ENCODE measurements at places on chromosomes 6 and 20.
A peak's percentile ranks its signal among the peaks of the same experiment; 100 is the strongest.

- no peak for DNase-seq
These were observed 12.8 kb downstream of the RNF114 start for GRCh38 chr20:49948809-49949507.

DNA sequence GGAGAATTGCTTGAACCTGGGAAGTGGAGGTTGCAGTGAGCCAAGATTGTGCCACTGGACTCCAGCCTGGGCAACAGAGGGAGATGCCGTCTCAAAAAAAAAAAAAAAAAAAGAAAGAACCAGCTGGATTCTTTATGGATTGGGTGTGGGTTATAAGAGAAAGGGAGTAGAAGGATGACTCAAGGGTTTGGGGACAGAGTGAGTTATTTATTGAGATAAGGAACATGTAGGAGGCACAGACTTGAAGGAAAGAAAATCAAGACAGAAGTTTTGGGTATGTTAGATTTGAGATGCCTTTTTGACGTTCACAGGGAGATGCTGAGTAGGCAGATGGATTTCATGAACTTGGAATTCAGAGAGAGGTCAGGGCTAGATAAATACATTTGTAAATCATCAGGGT lies 47.6 kb downstream of the KIZ start:
- no peak for DNase-seq

GRCh38 chr20:1033751-1034414 lies 31.8 kb upstream of the RSPO4 start:
- no peak for DNase-seq

DNA sequence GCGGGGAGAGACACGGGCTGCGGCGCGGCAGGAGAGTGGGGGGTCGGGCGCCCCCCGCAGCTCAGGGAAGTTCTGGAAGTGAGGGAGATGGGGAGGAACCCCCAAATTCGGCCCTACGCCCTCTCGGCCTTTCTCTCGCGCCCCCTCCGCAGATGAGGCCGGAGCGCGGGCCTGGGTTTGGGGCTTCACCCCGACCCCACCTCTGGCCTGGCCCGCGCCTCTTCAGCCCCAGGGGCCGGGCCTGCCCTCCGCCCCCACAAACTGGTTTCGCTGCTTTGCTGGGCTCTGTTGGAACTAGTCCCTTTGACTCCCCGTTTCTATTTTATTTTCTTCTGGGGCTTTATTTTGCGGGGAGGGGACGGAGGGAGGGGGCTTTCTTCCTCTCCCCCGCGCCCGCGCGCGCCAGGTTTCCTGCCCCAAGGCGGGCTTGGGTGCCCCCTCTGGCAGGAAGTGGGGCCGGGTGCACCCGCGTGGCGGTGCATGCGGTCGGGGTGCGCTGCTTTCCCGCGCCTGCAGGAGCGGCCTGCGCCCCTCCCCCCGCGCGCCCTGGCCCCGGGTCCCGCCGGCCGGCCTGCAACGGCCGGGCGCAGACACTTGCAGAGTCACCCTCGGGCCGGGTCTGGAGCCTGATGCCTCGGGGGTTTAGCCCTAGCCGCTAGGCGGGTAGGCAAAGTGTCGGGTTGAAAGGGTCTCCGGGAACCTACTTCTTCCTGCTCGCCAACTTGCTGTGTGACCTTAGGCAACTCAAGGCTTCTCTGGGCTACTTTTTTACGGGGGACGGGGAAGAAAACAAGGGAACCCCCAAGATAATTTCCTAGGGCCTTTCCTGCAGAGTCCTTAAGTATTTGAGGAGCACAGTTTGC lies 1.3 kb downstream of the HMGA1 start:
- peak; percentile 59 for DNase-seq

DNA sequence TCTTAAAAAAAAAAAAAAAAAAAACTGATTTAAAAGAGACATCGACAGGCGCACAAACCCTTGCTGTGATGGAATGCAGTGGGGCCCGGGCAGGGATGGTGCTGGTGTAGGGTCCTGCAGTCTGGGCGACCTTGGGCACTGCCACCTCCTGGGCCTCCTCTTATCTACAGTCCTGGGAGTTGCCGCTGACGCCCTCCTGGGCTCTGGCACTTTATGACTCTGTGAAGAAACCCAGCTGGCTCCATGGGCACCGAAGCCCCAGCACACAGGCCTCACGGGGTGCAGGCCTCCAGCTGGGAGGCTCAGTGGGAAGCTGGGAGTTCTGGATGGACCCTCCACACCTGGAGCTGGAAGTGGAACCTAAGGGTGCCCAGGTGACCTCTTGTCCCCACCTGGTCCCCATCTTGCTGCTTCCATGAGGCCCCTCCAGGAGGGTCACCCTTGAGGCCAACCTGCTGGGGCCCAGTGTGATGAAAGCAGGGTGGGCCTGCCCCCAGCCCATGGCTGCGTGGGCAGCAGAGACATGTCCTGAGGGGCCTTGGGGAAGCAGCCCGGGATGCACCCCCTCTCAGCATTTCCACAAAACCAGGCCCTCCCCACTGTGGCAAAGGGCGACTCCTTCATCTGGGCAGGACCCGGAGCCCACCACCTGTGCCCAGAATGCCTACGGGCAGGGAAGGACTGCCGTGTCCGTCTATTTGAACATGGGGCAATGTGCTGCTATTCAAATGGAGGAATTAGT lies 104.9 kb downstream of the ASXL1 start:
- no peak for DNase-seq

DNA sequence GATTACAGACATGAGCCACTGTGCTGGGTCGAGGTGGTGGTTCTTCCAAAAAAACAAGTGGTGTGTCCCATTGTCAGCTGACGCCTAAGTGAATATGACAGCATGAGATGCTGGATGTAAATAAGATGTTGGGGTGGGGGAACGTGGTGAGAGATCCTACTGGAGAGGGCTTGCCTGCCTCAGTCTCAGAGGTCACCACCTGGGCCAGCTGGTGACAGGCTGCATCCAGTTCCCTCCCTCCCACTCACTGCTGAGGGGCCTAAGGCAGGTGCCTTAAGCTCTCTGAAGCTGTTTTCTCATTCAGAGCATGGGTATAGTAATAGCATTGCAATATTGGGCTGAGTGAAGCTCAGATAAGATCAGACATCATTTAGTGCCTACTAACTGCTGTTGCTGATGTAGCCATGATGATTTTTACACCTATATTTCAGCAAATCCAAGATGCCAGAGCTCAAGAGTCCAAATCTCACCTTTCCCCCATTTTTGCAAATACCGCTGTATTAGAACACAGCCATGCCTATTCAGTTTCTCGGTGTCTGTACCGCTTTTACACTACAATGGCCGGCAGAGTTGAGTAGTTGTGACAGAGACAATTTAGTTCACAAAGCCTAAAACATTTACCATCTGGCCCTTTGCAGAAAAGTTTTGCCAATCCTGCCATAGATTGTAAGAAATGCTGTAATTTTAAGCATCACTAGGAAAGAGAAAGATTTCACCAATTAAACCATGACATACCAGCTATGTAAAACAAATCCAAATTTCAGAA lies 171.3 kb downstream of the ANKRD60 start:
- no peak for DNase-seq

- DNase-seq = peak; percentile 78
These were observed 65.7 kb upstream of the TOP1 start for GRCh38 chr20:40962733-40963504.

GRCh38 chr20:51826372-51826771 lies 24.1 kb upstream of the SALL4 start:
- no peak for DNase-seq

- DNase-seq = no peak
These were observed 38.9 kb downstream of the KLHL32 start for GRCh38 chr6:96963403-96963802.

DNA sequence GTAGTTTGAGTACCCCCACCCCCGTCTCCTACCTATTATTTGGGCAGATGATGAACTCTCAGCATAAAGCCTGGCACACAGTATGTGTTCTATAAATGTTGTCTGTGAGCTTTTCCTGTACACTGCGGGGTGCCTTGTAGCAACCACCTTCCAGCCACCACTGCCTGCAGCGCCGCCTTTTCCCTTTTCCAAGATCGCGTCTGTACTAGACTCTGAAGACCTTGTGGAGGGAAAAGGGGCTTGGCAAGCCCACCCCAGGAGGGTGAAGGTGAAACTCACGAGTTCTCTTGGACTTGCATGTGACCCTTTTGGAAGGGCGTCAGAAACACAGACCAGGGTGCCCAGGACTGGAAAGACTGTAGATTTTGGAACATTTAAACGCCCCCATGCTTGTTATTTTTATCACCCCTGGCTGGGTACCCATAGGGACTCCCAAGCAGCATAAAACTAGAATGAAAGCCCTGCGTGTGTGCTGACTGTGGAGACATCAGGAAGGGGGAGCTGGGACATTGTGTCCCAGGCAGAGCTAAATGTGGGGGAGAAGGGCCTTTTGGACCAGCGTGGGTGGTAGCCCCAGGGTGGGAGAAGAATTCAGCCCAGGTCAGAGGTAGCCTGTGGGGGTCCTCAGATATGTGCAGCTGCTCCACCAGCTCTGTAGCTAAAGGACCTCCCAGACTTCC lies 8.3 kb downstream of the BAK1 start:
- DNase-seq = no peak

- no peak for DNase-seq
These were observed 2.3 kb downstream of the POPDC3 start for GRCh38 chr6:105177556-105177955.

GRCh38 chr20:59221707-59222252 lies 58.2 kb downstream of the ZNF831 start:
- DNase-seq = no peak

DNA sequence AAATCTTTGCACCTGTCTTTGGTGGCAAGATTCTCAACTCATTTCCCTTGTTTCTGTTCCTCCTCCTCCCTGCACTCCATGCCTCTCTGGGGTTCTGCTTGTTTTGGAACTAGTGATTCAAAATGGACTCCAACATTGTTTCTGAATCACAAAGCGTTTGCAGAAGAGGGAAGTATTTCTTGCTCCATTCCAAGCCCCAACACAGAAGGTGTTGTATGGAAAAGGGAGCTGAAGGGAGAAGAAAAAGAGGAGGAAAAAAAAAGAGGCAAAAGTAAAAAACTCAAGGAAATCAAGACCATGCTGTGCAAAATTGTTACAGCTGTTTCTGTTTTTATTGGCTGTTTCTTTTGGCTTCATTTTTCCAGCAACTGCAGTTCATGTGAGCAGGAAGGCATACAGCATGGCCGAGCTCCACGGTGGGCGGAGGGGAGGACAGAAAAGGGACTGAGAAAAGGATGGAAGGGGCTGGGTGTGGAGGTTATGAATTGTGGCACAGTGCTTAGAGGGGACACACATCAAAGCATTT lies 66.9 kb upstream of the PRL start:
- DNase-seq = no peak

- DNase-seq = peak; percentile 51
These were observed 44.7 kb downstream of the NFATC2 start for GRCh38 chr20:51497542-51498467.

GRCh38 chr20:52268184-52268749 lies 76.7 kb upstream of the ZFP64 start:
- no peak for DNase-seq
